ENCODE measurements at places on chromosomes 13 and 19.

- no peak for DNase-seq
These were observed 1109.0 kb downstream of the UQCRFS1 start for GRCh38 chr19:28103921-28104320.

GRCh38 chr19:58319241-58319640, 7.6 kb upstream of the ZSCAN22 start:
- DNase-seq, result no peak

GRCh38 chr13:113566227-113566561, 18.4 kb upstream of the TFDP1 start:
- DNase-seq, result no peak

DNA sequence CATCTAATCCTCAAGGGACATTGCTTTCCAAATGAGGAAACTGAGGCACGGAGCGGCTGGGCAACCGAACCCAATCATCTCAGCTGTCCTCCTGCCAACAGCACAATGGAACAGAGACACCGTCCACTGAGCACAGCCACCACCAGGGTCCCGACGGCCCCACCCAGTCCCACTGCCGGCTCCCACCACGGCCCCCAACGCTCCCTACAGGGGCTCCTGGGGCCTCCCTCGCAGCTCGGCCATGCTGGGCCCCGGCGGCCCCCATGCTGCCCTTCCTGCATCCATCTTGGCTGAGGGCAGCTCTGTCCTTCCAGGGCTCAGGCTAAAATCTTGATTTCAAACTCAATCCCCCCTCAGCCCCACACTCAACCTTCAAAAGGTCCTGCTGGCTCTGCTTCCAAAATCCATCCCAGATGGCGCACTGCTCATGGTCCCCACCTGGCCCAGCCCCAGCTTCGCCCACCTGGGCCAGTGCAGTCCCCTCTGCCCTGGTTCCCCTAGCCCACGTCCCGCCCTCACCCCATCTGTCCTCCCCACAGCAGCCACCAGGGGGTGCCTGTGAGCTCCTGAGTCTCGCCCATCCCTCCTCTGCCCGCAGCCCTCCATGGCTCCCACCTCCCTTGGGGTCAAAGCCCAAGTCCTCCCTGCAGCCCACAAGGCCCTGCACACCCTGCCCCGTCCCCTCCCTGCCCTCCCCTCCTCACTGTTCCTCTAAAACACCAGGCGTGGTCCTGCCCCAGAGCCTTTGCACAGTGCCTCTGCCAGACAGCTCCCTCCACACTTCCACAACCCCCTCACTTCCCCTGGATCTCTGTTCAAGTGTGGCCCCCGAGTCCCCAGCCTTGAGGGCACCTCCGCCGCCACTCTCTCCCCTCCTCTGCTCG, 7.9 kb downstream of the PIP5K1C start:
- no peak for DNase-seq

DNA sequence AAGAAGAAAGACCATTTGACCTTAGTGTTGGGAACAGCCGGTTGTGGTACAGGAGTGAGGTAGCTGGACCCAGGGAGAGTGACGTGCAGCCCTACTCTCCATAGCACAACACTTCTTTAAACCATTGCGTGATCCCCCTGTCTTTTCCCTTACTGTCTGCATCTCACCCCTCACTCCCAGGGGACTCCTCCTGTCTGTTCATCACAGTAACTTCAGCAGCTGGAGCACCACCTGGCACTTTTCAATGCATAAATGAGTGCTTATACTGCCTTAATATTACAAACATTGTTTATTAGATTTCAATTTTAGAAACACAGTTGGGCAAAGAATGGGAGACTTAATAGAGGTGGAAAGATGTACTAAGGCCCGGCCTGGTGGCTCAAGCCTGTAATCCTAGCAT, 285.5 kb downstream of the UQCRFS1 start:
- DNase-seq, result no peak

DNA sequence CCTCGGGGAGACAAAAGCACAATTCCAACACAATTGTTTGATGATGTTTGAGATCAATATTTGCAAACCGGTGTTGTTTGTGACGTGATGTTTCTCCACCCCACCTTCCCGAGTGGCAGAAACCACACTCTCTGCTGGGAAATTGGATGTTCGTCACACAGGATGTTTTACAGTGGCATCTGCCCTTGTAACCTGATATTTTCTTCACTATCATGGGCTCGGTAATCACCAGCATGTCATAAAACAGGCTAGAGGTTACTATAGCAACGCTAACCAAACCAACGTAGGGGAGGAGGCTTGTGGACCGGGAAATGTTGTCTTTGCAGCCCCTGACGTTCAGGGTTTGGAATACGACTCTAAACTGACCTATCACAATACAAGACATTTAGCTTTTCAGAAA, 454.5 kb downstream of the IRS2 start:
- DNase-seq, result no peak

GRCh38 chr13:22270881-22271280, 600.0 kb downstream of the FGF9 start:
- DNase-seq, result no peak

GRCh38 chr19:15248648-15249527, 16.6 kb upstream of the EPHX3 start:
- no peak for DNase-seq

- no peak for DNase-seq
These were observed 107.2 kb downstream of the URI1 start for GRCh38 chr19:30049226-30049625.

DNA sequence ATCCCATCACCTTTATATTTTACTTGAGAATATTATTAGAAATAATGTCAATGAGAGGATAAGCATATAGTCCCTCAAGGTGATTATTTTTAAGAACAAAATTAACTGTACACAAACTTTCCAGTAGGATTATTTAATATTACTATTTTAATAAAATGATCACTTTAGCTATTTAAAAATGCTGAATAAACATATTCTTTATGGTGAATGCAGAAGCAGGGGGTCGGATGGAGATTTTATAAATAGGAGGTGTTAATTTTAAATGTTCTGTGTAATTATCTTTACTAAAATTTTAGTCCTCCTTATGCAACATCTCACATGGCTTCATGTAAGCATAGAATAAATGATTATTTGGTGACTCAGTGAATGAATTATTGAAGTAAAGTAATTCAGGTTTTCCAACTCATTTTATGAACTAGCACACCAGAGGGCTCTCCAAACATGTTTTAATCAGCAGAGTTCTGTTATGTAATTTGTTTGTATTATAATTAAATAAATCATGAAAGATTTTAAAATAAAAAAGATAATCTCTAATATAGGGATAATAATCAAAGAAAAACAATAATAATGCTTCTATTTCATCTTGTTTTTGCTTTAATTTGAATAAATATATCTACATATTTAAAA, 1635.2 kb downstream of the EFNB2 start:
- DNase-seq, result no peak

- DNase-seq, result no peak
These were observed 10.8 kb downstream of the LDLR start for GRCh38 chr19:11100049-11100448.

GRCh38 chr13:63408331-63409189, 1992.9 kb upstream of the PCDH20 start:
- DNase-seq, result no peak

DNA sequence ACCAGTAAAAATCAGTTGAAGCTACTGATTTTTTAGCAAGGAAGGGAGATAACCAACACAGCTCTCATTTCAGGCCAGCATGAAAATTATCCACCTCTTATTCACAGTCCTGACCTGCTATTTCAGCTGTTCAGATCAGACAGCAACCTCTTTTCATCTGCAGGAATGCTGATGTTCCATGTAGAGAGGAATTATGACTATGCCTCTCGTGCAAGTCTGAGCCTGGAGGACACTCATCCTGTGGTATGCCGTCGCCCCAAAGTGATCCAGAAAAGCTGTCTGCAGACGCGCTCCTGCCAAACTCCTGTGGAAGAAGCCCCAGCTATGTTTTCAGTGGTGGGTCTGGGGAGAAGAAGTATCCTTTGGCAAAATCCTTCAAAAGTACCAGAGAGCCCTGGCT, 563.5 kb upstream of the SLITRK1 start:
- no peak for DNase-seq

DNA sequence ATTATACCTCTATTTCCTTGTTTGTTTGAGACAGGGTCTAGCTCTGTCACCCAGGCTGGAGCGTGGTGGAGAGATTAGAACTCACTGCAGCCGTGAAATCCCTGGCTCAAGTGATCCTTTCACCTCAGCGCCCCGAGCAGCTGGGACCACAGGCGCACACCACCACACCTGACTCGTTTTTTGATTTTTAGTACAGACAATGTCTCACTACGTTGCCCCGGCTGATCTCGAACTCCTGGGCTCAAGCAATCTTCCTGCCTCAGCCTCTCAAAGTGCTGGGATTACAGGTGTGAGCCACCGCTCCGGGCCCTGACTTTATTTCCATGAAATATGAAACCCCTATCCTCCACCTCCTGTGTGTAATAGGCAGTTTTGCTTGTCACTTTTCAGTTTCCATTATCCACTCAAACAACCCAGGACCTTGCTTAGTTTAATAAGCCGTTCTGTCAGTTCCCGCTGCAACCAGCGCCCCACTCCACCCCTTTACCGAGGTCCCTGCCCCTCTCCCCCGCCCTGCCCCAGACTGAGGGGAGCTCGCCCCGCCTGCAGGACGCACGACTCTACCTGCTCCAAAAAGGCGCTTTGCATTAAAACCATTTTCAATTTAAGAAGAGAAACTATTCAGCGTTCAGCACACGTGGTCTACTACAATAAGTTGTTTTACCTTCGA, 16.9 kb downstream of the ZNF816 start:
- no peak for DNase-seq

- DNase-seq, result no peak
These were observed at the start of gene KLC3 for GRCh38 chr19:45340232-45340898. KLC3 (plus strand) TSS chr19:45340750; CDS start chr19:45345542, 4,792 bp downstream.

DNA sequence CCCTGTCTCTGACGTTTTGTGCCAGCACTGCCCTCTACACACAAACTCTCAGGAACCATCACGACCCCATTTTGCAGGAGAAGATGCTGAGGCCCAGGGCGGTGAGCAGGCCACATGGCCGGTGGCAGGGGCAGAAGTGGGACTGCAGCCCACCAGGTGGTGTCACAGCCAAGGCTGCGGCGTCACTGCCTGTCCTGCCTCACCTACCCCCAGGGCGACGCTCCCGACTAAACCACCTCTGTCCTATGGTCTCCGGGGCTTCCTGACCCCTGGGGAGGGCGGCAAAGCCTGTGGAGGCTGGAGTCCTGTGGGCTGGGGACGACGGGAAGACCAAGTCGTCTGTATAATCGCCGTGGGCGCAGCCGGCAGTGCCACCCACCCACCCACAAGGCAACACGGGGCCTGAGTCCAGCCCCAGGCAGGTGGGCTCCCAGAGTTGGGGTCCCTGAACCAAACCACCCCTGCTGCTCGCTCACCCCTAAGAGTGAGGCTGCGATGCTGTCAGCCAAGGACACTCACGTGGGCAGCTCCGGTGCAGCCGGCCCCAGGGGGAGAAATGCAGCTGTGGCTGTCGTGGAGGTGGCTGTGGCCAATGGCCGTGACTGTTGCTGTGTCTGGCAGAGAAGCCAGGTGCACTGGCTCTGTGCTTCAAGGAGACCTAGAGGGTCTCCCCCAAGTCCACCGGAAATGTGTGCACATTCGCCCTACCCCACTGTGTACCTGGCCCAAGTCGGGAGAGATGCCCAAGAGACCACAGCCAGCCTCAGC, 29.7 kb downstream of the RASA3 start:
- DNase-seq, result no peak

- no peak for DNase-seq
These were observed 117.5 kb downstream of the CCNA1 start for GRCh38 chr13:36549755-36550154.

DNA sequence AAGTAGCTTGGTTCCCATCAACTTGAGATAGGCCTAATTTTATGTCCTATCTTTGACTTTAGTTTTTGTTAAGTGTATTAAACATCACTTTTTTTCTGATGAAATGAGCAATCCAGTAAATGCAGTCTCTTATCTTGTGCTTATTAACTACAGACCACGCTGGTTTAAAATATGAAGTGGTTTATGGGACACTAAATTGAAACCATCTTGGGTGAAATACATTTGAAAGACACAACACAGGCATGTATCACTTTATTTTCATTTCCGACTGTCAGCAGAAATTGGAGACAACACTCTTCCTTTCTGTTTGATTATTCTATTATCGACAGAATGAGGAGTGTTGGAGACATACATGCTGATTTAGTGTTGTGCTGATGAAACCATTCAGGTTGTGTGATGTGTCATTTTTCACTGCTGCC, 447.7 kb downstream of the GPC6 start:
- no peak for DNase-seq

DNA sequence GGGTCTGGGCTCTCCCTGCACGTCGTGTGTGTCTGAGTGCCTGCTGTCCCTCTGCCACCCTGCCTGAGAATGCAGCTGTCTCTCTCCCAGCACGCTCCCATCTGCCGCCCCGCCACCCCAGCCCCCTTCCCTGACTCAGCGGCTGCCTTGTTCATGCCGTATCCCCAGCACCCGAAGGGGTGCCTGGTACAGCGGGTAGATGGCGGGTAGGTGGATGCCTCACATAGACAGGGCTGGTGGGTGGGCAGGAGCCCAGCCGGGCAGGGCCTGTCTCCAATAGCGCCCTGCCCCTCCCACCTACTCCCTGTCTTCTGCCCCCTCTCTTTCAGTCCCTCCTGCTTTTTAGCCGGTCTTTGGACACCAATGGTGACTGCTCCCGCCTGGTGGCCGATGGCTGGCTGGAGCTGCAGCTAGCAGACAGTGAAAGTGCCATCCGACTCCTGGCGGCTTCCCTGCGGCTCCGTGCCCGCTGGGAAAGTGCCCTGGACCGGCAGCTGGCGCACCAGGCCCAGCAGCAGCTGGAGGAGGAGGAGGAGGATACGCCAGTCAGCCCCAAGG, 30.3 kb downstream of the DHX34 start:
- DNase-seq, result no peak

DNA sequence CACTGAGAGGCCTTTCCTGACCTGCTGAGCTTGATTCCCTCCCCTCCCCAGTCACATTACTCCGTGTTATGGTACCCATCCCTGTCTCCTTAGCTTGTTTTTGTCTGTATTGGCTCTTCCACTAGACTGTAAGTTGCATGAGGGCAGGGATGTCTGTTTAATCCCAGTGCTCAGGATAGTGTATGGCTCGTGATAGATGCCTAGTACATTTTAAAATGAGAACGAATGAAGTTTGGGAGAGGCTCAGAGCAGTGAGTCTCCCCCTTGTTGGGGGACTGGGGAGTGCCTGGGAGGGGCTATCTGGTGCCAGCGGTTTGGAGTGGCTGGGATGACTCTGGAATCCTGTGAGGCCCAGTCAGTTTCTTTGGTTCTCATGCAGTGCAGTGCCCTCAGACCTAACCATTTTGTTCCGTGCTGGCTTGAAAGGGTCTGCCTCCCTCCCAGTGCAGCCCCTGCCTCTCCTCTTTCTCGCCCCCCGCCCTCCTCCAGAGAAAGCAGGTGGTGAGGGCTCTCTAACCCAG, 35.5 kb downstream of the ACTN4 start:
- DNase-seq, result no peak

GRCh38 chr19:41910992-41911888, 17.0 kb downstream of the ERFL start:
- DNase-seq, result no peak

GRCh38 chr19:5679289-5680083, 830 bp downstream of the MICOS13 start:
- DNase-seq, result no peak

Measured in NCI-H1048 (cell line).